Fibroblast of the aortic adventitia (primary cell): ENCODE measurements at places on chromosomes 7 and 10. TPM values are rescaled to one million over a fixed set of nuclear protein-coding genes. Genes with fewer than 3 reads are reported as not detected.

The TUBB8 gene
- total RNA-seq: not detected in 2 replicates

The DYDC1 gene
- total RNA-seq: not detected in 2 replicates

The GOLGA7B gene
- not detected in 2 replicates for total RNA-seq

The ANKRD61 gene
- total RNA-seq: not detected in 2 replicates

The GJD4 gene
- 0.09 TPM in 1 of 2 replicates, not detected in the other for total RNA-seq

The KLF14 gene
- total RNA-seq: 0.09 TPM in 1 of 2 replicates, not detected in the other

The CPEB3 gene
- 0.99 and 1.7 TPM in 2 replicates for total RNA-seq

The ACSM6 gene
- not detected in 2 replicates for total RNA-seq

The CPA2 gene
- not detected in 2 replicates for total RNA-seq

The SFRP5 gene
- not detected in 2 replicates for total RNA-seq

The TMEM229A gene
- 3.8 TPM in 1 of 2 replicates, not detected in the other for total RNA-seq

The VWDE gene
- total RNA-seq: 0.08 and 0.09 TPM in 2 replicates

The GNGT1 gene
- not detected in 2 replicates for total RNA-seq

The GCK gene
- total RNA-seq: 0.36 TPM in 1 of 2 replicates, not detected in the other

The RADIL gene
- total RNA-seq: 0.25 and 1.4 TPM in 2 replicates

The ICA1 gene
- total RNA-seq: 0.45 and 1.1 TPM in 2 replicates

The CPVL gene
- 0.54 and 3.2 TPM in 2 replicates for total RNA-seq

The PLXNA4 gene
- total RNA-seq: 3.0 and 5.5 TPM in 2 replicates

The OR13A1 gene
- not detected in 2 replicates for total RNA-seq

The STEAP2 gene
- 16.0 and 28.4 TPM in 2 replicates for total RNA-seq

The OIT3 gene
- total RNA-seq: not detected in 2 replicates

The CRYGN gene
- total RNA-seq: 0.09 and 0.16 TPM in 2 replicates

The NT5C2 gene
- total RNA-seq: 95.2 and 122 TPM in 2 replicates

The VPS37D gene
- 1.9 and 31.2 TPM in 2 replicates for total RNA-seq

The OPALIN gene
- total RNA-seq: not detected in 2 replicates

The C7orf33 gene
- not detected in 2 replicates for total RNA-seq

The OR2A42 gene
- total RNA-seq: not detected in 2 replicates

The SUMF2 gene
- total RNA-seq: 177 and 199 TPM in 2 replicates

The CRTAC1 gene
- not detected in 2 replicates for total RNA-seq

The CYP3A4 gene
- not detected in 2 replicates for total RNA-seq

The ASB4 gene
- not detected in 2 replicates for total RNA-seq

The TMEM225B gene
- total RNA-seq: 0.54 TPM in 1 of 2 replicates, not detected in the other

The HABP2 gene
- total RNA-seq: not detected in 2 replicates

The CREB5 gene
- 0.25 and 5.2 TPM in 2 replicates for total RNA-seq

The DCLRE1C gene
- 8.9 and 17.7 TPM in 2 replicates for total RNA-seq

The ZNF467 gene
- total RNA-seq: 0.27 and 5.1 TPM in 2 replicates

The SPDYE9 gene
- total RNA-seq: 0.08 TPM in 1 of 2 replicates, not detected in the other

The CD36 gene
- 1.7 and 561 TPM in 2 replicates for total RNA-seq

The ZNF488 gene
- 0.18 and 0.41 TPM in 2 replicates for total RNA-seq

The FXYD4 gene
- not detected in 2 replicates for total RNA-seq

The ASB10 gene
- total RNA-seq: not detected in 2 replicates

The TMEM130 gene
- 0.27 and 0.57 TPM in 2 replicates for total RNA-seq

The NME8 gene
- total RNA-seq: not detected in 2 replicates

The NXPH1 gene
- not detected in 2 replicates for total RNA-seq
